Stimulated activated CD8-positive, alpha-beta memory T cell treated with anti-CD3 and anti-CD28 coated beads, Interleukin-15, amount 100 ng/mL, for 1 hour (primary cell): ENCODE measurements at places on chromosomes 2 and 18.

DNA sequence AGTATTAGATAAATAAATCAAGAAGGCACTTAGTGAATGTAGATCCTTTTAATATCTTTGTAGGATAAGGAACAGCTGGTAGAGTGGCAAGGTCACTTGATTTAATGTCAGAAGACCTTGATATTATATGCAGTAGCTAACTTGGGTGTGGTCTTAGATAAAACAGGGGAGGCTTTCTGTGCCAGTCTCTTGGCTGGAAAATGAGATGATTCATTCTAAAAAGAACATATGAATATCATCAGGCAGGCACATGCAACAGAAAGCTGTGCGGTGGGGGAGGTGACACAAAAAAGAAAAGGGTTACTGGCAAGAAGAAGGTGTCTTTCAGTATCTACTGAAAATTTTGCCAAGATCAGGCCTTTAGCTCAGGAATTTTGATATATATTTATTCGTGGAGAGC lies 931.7 kb upstream of the CELF4 start:
- no peak for DNase-seq

DNA sequence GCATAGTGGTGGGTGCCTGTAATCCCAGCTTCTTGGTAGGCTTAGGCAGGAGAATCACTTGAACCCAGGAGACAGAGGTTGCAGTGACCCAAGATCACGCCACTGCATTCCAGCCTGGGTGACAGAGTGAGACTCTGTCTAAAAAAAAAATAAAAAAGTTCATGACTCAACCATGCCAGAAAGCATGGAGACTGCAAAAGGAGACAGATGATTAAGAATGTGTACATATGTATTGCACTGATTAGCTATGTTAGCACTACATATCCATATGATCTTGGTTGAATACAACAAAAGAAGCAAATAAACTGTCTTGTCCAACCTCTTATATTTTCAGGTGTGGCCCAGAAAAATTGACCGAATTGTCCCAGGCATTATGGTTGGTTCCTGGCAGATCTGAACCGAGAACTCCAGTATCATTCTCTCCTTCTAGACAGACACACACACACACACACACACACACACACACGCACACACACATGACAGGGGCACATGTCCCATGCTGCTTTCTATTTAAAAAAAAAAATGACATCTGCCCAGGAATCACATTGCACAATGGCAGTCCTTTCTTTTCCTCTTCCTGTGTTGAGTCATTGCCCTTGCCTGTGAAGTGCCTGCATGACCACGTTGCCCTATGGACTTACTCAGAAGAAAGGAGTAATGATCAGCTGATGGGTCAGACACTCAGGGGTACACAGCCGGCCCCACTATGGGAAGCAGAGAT lies 65.6 kb downstream of the MYCN start:
- no peak for DNase-seq

DNA sequence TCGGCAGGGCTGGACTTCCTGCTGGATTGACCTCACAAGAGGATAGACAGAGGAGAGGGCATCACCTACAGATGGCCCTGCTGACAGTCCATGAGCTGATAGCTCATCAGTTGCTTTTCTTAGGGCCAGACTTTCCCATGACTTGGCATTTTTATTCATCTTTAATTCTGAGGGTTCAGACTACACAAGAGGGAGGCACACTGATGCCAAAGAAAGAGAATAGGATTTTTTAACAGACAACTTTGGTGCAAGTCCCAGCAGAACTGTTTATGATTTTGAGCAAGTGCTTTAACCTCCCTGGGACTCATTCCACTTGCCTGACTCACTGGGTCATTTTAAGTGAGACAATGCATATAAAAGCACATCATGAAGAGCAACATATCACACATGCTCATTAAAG lies 299.2 kb downstream of the INSIG2 start:
- DNase-seq, result no peak

GRCh38 chr2:634636-635388 lies 42.4 kb downstream of the TMEM18 start:
- DNase-seq, result no peak

DNA sequence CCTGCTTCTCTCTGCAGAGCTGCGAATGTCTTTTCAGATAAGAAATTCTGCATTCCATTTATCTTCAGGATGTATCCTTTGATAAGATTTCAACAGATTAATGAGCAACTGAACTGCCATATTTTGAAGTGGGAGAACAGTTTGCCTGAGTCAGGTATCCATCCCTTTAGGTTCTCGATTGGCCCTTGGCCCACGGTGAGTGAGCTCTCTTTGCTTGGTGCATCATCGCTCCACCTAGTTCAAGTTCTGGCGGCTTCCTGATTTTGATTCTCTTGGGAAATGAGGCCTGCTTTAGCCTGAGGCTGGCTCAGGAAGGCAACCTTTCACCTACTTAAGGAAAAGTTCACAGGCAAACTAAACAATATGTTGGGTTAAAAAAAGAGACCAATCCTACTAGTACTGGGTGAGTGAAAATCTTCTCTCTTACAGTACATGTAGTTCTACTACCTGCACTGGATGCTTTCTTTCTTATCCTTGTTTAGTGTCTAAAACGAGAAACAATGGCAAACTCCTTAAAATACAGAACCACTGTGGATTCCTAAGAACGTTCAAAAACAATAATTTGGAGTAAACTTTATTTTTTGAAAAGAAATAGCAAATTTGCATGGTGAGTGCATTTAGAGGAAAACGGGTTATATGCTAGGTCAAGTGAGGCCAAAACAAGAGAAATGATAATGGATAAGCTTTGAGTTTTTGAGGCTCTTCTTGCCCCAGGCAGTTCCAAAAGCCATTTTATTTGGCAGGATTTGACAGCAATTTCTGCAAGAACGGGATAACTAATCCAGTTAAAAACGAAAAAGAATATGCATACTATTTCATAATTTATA lies 837 bp upstream of the ACSL3 start:
- no peak for DNase-seq

GRCh38 chr2:147416099-147416498 lies 428.7 kb upstream of the ACVR2A start:
- no peak for DNase-seq

DNA sequence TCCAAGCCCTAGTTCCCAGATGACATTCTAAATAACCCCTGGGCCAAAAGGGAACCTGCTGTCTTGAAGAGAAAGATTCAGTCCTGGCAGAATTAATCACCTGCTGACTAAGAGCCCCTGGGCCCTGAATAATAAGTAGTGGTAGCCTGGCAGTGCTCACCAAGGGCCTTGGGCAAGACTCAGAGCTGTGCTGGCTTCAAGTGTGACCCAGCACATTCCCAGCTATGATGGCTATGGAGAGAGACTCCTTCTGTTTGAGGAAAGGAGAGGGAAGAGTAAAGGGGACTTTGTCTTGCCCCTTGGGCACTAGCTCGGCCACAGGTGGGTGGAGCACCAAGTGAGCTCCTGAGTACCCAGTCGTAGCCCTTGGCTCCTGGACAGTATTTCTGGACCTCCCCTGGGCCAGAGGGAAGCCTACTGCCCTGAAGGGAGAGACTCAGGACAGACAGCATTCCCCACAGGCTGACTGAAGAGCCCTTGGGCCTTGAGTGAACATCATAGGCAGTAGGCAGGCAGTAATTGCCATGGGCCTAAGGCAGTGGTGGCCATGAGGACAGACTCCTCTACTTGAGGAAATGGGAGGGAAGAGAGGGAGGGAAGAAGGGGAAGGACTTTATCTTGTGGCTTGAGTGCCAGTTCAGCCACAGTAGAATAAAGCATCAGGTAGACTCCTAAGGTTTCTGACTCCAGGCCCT lies 40.0 kb upstream of the INPP4A start:
- DNase-seq, result no peak

DNA sequence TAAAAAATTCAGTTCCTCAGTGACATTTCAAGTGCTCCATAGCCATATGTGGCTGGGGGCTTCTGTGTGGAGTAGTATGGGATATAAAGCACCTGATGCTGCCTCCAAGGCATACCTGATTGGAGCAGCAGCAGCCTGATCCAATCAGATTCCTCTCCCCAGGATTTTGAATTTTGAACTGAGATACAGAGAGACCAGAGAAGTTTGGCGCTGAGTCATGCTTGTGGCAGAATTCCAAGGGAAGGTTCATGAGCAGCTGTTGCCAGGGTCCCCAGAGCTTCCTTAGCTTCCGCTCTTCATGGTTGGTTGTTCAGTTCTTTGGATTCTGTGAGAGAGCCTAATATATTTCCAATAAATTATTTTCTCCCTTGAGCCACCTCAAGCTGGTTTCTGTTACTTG lies 29.0 kb upstream of the CFAP36 start:
- DNase-seq, result no peak

GRCh38 chr2:26435106-26435505 lies 33.4 kb downstream of the DRC1 start:
- no peak for DNase-seq

- no peak for DNase-seq
Measured at GRCh38 chr2:20595439-20596192, 55.3 kb downstream of the HS1BP3 start.

DNA sequence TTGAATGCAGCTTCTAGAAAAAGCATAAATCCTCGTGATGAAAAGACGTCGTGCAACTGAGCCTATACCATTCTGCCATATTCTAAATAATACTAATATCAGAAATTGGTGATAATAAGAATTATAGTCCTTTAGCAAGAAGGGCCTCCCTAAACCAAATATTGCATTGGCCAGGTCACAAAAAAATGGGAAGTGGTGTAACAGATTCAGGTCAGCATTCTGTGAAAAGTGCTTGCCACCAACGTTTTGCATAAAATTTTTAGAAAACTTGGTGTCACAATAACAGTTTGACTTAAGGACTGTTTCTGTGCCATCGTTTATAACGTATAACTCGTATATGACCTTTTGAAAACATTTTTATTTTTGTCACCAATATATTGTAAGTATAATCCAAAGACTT lies 603.6 kb downstream of the CPS1 start:
- no peak for DNase-seq

DNA sequence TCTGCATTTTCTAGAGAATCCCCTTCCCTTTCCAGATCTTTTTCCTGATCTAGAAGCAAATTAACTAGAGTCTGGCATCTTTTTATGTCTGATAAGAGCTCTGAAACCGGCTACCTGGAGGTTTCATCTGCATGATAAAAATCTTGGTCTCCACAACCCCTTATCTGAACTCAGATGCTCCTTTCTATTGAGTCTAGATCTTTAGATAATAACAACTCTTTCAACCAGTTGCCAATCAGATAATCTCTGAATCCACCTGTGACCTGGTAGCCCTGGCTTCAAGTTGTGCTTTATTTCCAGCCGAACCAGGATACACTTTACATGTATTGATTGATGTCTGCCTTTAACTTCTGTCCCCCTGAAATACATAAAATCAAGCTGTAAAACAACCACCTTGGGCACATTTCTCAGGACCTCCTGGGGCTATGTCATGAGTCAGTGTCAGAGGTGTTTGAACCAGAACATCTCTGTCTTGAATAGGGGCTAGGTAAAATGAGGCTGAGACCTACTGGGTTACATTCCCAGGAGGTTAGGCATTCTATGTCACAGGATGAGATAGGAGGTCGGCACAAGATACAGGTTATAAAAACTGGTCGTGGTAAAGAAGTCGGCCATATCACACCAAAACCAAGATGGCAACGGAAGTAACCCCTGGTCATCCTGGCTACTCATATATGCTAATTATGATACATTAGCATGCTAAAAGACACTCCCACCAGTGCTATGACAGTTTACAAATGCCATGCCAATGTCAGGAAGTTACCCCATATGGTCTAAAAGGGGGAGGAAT lies 20.8 kb downstream of the RALBP1 start:
- no peak for DNase-seq

DNA sequence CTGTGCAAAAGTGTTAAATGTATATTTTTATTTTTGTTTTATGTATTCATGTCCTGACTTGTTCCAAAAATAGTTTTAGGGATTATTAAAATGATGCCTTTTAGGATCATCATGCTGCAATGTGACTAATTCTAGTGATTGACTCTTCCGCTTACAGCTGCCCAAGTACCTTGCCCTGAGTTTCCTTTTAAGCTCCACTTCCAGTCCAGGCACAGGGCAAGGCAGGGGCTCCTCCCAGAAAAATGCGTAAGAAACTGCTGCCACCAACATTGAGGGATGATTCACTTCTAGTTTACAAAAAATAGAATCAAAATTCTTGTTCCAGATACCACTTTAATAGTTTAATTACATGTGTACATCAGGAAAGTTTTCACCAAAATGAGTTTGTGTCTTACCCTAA lies 116.4 kb downstream of the IRS1 start:
- no peak for DNase-seq

GRCh38 chr2:6921321-6921922 lies 4.2 kb downstream of the RNF144A start:
- no peak for DNase-seq

GRCh38 chr2:9336241-9336575 lies 87.1 kb downstream of the ITGB1BP1 start:
- DNase-seq, result no peak

DNA sequence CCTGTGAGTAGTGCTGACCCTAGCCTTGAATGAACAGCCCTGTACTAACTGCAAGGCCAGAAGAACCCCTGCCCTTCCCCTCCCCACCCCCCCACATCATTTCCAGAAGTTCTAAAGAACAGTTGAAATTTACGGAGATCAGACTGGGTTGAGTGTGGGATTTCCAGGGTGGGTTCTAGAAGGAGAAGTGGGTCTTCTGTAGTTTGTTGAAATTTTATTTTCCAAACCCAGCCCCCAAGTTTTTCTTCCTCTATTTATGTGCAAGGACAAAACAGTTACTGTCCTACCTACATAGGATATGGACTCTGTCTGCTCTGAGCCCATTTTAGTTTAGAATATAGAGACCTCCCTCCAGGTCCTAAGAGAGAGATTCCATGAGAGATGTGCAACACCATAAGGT lies 26.3 kb upstream of the CASP10 start:
- no peak for DNase-seq

- no peak for DNase-seq
Measured at GRCh38 chr2:216181351-216181750, 72.2 kb downstream of the XRCC5 start.

DNA sequence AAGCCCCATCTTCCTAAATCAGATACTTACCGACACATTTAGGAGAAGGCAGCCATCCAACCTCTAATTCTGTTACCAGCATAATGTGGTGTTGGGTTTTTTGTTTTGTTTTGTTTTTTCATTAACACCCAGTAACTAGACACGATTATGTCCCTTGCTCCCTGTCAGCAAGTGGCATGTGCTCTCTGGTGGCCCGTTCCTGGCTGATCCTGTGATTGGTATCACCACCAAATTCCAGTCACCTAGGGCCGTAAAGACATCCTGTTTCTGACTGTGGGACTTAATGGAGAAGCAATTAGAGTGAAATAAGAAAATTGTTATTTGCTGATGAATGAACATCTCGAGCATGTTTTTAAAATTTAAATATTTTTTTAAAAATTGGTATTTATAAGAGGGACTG lies 5.9 kb upstream of the DLX1 start:
- no peak for DNase-seq

DNA sequence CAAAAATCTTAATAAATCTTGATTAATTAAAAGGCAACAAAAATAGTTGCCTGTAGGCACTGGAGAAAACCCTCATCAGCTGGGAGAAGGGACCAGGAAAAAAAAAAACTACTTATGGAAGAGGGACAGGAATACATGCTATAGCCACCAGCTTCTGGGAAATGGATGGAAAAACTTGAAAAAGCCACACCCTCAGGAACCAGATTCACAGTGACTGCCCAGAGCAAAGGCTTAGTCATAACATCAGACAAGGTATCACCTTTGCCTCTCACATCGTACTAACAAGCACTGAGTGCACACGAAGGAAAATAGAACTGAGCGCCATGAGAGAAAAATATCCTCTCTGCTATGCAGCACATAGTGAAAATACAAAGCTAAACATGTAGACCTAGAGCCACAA lies 116.9 kb upstream of the GYPC start:
- no peak for DNase-seq

- no peak for DNase-seq
Measured at GRCh38 chr18:10937743-10938640, 211.4 kb downstream of the PIEZO2 start.
